Brain pericyte (primary cell): ENCODE measurements at places on chromosomes 5 and 9.

GRCh38 chr9:70419556-70420440 lies 5.3 kb upstream of the KLF9 start:
- peak; percentile 94 for DNase-seq

- DNase-seq = no peak
Observed at GRCh38 chr5:113236536-113237288, 198.1 kb downstream of the TSSK1B start.

DNA sequence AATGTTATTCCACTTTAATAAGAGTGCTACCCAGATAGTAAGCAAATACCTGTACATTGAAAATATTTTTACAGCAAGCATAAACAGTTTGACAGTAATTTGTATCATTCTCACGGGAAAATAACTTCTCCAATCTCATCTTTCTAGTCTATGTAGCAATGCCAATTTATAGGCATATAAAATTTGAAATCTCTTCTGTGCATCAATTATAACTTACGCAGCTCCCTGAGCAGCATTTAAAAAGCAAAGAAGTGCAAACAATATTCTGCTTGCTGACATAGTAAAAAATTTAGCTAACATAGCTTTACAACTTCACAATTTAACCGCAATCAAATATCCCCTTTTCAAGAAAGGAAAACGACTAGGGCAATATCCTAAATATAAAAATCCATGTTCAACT lies 257.3 kb downstream of the FBXL17 start:
- no peak for DNase-seq

- DNase-seq = no peak
Observed at GRCh38 chr5:132466433-132467286, 23.9 kb downstream of the IRF1 start.

GRCh38 chr9:2208991-2209390 lies 193.8 kb downstream of the SMARCA2 start:
- no peak for DNase-seq

DNA sequence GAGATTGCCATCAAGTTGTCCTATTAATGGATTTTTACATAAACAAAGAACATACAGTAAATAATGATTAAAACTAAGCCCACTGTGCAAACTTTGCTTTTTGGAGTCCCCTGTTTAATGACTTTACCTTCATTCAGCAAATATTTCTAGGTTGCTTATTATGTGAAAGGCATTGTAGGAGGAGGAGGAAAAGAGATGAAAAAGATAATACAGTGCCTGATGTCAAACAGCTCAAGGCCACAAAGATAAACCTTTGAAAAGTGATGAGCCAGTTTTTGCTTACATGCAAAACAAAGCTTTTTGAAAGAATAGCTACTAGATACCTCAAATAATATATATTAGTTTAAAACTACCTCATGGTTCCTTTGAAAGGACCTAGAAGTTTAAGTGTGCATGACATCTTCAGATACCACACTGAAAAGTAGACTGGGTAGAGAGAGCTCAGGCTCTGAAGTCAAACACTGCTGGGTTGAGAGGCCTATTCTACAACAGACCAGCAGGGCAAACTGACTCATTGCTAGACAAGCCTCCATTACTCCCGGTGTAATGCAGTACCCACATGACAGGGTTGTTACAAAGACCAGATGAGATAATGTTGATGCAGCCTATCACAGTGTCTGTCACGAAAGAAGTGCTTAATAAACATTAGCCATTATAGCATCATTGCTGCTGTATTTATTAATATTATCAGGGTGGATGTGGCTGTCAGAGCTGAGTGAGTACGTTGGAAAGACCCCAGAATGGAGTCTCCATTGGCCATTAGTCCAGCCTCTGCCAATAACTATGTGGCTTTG lies 11.8 kb downstream of the DEPDC1B start:
- no peak for DNase-seq

DNA sequence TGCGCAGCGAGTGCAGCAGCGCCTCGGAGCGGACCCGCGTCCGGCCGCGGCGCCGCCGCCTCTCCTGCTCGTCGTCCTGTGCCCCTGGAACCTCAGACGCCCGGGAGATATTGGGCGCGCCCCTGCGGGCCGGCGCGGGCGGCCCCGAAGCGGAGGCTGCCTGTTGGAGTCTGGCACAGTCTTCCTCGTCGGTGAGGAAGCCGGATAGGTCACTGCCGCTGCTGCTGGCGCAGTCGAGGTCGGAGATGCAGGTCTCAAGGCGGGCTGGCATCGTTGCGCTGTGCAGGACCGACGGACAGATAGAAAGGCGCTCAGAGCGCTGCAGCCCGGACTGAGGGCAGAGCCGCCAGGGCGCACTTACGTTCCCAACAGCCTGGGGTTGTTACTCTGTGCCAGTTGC lies 344 bp downstream of the NEUROG1 start:
- no peak for DNase-seq

DNA sequence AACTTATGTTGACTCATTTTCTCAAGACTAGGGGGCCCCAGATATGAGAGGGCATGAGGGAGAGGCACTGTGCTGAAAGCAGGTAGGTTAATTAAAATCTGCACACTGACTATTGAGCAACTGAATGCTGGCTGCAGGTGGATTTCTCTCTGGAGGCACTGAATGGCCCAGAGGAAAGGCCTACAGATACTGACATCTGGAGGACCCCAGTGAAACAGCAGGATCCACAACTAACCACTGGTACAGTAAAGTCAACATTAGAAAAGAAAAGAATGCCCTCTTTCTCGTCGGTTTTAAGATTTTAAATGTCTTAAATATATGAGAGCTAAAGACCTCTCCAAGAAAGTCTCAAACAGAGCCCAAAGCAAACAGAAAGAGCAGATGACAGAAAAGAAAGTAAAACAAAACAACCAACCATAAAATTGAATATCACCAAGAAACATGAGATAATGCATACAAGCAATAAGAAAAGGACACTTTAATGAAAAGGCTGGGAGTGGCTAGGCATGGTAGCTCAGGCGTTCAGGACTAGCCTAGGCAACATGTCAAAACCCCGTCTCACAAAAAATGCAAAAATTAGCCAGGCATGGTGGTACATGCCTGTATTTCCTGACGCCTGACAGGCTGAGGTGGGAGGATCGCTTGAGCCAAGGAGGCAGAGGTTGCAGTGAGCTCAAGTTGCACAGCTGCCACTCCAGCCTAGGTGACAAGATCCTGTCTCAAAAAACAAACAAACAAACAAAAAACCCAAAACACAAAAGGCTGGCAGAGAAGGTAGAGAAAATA lies 43.3 kb downstream of the PUM3 start:
- DNase-seq = no peak

DNA sequence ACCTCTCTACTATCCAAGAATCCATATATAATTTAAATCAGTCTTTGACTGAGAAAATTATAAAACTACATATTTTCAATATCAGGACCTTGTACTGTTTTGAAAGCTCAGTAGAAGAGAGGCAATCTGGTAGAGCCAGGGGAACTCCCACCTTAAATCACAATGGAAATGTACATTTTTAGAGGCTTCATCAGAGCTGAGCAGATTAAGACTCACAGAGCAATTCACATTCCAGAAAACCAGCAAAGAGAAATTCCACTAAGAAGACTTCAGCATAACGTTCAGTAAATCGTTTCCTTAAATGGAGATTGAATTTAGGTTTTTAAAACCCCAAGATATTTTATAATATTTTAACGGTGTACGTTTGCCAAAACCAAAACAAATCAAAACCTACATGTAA lies 227.8 kb upstream of the TRPM3 start:
- no peak for DNase-seq

DNA sequence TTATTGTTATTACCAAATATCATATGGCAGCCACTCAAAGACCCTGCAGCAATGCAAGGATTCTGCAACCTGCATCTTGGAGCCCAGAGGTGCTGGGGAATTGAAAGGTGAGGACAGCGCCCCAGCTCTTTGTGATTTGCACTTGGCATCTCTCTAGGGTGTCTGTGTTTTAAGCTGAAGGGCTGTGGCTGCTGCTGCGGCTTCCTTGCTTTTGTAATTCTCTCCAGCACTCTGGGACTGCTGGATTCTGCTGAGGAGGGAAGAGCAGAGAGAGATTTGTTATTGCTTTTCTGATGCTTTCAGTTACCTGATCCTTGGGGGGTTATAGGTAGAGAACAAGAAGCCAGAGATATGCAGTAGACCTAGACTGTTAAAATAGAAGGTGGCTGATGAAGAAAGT lies 562.4 kb downstream of the EBF1 start:
- no peak for DNase-seq

DNA sequence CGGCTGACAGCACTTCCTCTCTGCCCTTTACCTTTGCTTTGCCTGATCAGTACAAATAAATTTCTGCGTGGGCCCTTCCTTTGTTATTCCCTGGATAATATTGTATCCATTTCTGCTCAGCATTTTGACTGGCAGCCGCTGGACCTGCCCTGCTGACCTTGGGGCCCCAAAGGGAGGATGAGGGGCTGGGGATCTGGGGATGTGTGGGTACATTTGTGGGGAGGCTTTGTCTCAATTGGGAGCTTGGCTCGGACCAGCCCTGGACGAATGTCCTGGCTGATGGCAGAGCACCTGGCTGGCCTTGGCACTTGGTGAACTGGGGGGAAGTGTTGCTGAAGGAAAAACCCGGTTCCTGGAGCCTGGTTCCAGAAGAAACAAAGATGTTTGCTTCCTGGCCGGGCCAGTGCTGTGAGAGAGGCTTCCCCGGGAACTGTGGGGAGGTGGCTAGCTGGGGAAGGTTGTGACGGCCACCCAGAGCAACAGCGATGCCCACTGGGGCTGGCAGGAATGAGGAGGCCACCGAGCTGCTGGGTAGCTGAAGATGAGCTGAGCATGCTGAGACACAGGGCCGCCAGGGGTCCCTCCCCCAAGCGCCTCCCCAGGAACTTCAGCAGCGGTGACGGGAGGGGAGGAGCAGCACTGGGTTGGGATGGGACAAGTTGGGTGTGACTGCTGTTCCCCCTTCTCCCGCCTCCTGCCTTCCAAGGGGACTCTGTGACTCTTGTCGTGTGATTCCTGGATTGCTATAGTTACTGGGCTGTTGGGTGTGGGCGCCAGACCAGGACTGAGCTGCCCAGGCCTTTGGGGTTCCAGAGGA lies 8.4 kb downstream of the LMX1B start:
- DNase-seq = no peak

DNA sequence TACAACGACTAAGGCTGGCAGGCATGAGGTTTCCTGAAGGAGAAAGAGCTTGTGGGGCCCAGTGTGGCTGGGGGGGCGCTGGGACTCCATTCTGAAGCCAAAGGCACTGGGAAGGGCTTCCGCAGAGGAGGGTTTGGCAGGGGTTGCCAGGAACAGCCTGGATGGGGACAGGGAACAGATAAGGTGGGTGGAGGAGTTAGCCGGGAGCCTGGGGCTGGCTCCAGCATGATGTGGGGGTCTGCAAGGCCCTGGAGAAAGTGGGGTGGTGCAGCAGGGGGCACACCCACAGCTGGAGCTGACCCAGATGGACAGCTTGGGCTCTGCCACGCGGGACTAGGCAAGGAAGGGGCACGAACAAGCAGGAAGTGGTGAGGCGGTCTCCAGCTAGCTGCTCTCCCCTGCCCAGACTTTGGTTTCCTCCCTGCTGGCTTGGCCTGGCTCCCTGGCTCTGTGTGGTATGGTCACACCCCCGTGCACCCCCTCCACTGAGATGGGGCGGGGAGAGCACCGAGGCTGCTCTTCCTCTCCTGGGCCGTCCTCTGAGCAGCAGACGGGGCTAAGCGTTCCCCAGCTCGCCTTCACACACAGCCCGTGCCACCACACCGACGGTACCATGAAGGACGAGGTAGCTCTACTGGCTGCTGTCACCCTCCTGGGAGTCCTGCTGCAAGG lies at the start of gene LTC4S:
Gene LTC4S (plus strand): TSS at position 519 of the 672 bp plus-strand sequence. CDS start 95 bp downstream, at position 614.
- DNase-seq = no peak

- no peak for DNase-seq
Observed at GRCh38 chr5:168529374-168530234, 499 bp downstream of the FBLL1 start.

- no peak for DNase-seq
Observed at GRCh38 chr9:132175431-132175830, 13.6 kb downstream of the NTNG2 start.

- DNase-seq = no peak
Observed at GRCh38 chr5:74903165-74903787, 37.1 kb upstream of the FAM169A start.

GRCh38 chr5:11602298-11602697 lies 301.9 kb downstream of the CTNND2 start:
- no peak for DNase-seq

GRCh38 chr5:88663793-88664216 lies 219.2 kb downstream of the MEF2C start:
- DNase-seq = no peak

DNA sequence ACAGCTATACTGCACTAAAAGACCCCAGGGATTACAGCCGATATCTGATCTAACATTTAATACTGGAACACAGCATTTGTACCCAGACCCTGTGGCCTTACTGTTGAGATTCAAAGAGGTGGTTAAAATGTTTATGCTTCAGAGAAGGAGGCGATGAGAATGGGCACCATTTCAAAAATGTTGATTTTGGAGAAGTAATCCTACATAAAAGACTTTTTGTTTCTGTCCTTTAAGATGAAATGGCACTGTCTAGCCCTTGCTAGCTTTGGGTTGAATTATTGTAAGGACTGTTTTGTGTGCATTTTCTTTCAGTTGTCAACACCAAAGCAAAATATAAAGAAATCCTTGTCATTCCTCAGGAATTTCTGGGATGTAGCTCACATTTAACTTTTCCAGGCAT lies 288.5 kb upstream of the ANKH start:
- DNase-seq = no peak

DNA sequence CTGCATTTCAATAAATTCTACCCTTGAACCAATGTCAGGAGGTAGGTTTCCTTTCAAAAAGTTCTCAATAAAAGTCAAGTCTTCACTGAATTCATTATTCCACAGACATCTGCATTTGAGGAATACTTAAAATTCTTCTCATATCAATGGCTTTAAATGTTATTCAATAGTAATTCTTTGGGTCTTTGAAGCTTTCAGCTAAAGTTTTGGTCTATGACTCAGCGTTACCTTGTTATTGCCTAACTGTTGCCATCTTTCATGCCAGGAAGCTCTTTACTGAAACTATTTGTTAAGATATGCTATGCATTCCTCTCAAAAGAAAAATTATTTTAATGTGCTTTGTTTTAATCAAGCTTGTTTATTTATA lies 170.5 kb downstream of the NNT start:
- DNase-seq = no peak

GRCh38 chr5:42491699-42492098 lies 68.5 kb downstream of the GHR start:
- no peak for DNase-seq

DNA sequence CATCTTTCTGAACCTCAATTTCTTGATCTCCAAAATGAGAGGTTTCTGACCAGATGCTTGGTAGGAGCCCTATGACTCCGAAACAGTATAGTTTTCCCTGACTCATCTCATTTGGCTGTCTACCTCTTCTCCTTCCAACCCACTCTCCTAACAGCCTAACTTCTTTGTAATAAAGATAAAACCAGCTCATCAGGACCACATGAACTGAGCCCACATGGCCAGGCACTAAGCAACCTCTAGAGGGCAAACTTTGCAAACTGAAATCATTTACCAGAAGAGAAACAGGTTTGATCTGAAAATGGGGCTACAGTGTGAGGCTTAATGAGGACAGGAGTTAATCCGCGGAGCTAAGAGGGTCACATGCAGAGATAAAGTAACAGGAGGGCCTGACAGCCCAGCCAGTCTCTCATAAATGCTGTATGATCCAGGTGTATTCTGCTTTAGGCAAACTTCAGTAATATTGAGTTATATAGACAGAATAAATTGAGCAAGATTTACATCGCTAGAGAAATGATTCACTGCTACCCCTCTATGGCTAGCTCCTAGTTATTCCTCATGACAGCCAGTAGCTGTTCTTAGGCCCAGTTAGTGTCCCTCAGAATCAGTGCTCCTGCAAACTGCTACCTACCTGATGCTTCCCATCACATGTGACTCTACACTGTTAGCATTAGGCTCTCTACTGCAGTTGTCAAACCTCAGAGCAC lies 64.6 kb downstream of the ABCA1 start:
- DNase-seq = peak; percentile 32

GRCh38 chr9:94785215-94786169 lies 59.0 kb downstream of the AOPEP start:
- no peak for DNase-seq
